IPS DF 19.7 (cell line): ENCODE measurements at places on chromosomes 2 and 18.

DNA sequence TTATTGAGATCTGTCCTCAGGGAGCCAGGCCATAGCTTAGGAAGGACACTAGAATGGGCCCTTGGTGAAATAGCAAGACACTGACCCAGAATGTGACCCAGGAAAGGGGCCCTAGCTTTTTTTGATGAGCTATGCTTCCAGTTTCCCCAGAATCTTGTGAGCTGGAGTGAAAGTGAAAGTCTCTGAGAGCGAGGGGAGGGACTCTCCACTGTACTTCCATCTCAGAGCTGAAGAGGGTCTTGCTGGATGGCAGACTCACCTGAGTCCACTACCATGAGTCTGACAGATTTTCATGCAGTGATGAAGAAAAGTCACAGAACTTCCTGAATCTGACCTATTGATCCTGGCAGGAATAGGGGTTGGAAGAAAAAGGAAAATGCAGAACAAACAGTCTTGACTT, 3.1 kb downstream of the ARHGAP25 start:
- no peak for DNase-seq

DNA sequence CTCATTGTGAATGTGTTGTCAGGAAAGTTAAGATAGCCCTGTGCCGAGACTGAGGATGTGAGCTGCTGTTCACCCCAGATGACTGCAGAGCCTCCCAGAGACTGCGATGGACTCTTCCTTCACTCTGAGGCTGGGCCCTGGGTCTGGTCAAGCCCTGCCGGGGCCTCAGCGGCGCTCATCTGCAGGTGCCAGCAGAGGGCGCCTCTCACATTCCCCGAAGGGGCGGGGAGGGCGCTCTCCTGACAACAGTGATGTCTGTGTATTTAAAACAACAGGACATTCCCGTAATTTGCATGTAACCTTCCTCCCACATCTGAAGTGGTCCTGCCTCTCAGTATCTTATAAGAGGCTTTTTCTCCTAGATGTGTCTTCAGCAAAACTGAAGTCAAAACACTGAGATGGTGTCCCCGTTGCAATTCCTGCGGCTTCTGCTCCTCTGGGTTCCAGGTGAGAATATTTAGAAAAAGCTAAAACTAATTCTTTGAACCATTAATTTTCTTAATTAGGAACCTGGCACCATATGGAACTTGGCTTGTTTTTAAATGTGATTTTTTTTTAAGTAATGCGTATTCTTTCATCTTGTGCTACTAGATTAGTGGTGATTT, 1377.9 kb downstream of the RPIA start:
- DNase-seq, result no peak

DNA sequence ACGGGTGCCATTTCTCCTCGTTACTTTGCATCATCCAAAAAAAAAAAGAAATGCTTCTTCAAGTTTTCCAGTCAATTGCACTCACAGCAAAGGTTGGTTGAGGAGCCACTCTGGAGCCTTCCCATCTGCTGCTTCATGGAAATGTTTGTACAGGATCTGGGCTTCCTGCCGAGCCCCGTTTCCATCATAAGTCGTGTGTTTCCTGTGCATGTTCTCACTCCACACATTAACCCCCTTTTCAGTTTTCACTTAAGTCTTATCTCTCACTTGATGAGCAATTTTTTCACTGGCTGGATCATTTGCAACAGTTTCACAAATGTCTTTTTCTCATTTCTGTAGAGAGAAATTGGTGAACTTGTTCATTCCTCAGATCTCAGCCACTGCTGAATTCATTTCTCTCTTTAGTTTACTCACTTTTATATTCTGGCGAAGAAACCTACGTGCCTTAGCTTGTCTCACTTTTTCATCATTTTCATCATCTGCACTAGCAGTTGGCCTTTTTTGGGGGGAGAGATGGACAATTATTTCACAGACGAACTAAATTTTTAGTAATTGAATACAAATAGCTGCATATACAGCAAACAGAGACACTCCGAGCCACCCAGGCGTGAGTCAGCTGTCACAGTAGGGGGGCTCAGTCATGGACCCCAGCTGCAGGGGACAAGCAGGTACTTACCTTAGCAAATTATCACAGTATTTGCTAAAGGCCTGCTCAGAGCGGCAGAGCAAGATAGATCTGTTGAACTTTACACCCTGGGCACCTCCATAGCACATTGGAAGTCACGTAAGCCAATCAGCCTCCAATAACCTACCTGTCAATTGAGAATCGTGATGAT, 750.8 kb upstream of the ID2 start:
- no peak for DNase-seq

DNA sequence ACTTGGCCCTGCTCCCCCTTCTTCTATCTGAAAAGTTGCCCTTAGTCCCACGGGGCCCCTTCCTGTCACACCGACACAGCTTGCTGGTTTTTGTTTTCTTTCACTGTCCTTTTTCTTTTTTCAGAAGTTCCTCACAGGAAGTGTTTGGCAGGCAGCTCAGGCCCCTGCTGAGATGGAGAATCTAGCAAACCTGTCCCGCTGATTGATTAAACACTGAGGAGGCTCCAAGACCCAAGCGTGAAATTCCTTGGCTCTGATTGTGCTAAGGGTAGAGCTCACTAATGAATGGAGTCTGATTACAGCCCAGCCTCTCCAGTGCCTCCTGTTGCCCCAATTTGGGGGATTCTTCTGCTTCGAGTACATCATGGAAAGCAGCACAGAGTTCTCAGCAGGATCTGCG, 365.9 kb upstream of the MEX3C start:
- no peak for DNase-seq

GRCh38 chr18:6629635-6630140, 99.8 kb upstream of the ARHGAP28 start:
- no peak for DNase-seq

GRCh38 chr2:3296182-3296972, 81.2 kb downstream of the EIPR1 start:
- no peak for DNase-seq

DNA sequence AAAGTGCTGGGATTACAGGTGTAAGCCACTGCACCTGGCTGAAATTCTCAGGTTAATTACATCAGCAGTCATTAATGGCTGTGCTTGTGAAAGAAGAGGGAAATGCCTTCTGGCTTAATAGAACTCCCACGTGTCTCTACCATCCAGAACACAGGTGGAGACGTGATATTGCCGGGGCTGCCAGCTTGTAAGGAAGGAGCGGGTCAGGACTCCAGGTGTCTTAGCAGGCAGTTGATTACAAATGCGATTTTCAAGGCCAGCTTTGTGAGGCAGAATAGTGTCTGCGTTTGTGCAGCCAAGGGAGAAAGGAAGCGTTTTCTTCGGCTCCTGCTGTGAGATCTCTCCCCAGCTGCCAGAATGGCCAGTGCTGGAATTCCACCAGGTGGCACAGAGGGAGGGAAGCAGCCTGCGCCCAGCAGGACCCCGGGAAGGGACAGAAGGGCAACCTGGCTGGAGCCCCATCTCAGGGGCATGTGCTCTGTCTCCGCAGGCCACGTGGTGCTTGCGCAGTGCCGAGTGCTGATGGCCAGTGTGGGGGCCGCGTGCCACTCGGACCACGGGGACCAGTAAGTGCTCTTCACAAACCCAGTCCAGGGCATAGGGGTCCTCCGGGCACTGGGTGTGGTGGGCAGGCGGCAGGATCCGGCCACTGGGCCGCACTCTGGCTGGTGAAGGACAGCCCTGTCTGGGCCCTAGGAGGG, 3.7 kb upstream of the ESPNL start:
- no peak for DNase-seq
